ENCODE measurements at places on chromosomes 7 and 10.

- H3K4me1 ChIP-seq, result no peaks in the 10 kb centered on the region
- H3K4me3 ChIP-seq, result no peak overlapping the region
- no peaks in the 10 kb centered on the region for H3K27me3 ChIP-seq
Measured at GRCh38 chr10:75331081-75331480, 70.5 kb downstream of the ZNF503 start.

DNA sequence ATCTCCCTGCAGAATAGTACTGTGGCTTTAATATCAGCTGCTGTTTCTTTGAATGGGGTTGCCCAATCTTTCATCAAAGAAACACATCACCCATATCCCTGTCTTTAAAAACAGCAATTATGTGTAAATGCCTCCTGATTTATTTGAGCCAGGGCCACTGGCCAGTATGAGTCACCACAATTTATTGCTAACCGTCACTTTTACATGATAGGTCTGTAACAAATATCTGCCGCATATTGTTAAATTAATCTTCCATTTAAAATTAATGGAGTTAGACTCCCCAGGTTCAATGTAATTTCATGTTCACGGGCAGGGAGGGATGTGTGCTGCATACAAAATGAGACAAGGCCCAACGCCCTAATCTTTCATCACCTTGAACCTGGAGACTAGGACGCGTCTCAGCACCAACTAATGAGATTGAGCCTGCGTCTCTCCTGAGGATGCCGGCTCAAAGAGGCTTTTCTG is 673.4 kb downstream of the AUTS2 start:
- H3K36me3 ChIP-seq, result no peaks in the 10 kb centered on the region
- H3K4me3 ChIP-seq, result no peak overlapping the region
- no peak overlapping the region for H3K27ac ChIP-seq
- no peaks in the 10 kb centered on the region for H3K27me3 ChIP-seq
- no peak for DNase-seq

DNA sequence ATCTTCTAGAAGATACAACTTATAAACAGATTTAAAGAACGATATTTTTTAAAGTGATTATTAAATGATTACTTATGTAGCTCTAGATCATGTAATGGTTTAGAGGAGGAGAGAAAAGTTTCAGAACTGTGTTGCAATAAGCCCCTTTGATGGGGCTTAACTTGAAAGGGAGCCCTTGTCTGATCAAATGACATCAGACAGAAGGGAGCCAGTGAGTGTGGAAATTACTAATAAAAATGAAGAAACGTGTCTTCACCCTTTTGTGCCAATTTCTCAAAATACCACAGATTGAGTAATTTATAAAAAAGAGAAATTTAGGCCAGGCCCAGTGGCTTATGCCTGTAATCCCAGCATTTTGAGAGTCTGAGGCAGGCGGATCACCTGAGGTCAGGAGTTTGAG is 318.2 kb downstream of the EXOC4 start:
- no peak overlapping the region for H3K27ac ChIP-seq
- H3K27me3 ChIP-seq, result no peaks in the 10 kb centered on the region
- no peaks in the 10 kb centered on the region for H3K36me3 ChIP-seq
- DNase-seq, result no peak
- no peaks in the 10 kb centered on the region for H3K4me1 ChIP-seq

- H3K27ac ChIP-seq, result no peak overlapping the region
- peaks cover 89% of the 10 kb centered on the region for H3K36me3 ChIP-seq
- peak; percentile 67 for DNase-seq
- peaks cover 7% of the 10 kb centered on the region for H3K4me1 ChIP-seq
- H3K27me3 ChIP-seq, result no peaks in the 10 kb centered on the region
Measured at GRCh38 chr10:70115948-70116682, 16.5 kb downstream of the AIFM2 start.
